ENCODE measurements at places on chromosomes 3 and 15.

DNA sequence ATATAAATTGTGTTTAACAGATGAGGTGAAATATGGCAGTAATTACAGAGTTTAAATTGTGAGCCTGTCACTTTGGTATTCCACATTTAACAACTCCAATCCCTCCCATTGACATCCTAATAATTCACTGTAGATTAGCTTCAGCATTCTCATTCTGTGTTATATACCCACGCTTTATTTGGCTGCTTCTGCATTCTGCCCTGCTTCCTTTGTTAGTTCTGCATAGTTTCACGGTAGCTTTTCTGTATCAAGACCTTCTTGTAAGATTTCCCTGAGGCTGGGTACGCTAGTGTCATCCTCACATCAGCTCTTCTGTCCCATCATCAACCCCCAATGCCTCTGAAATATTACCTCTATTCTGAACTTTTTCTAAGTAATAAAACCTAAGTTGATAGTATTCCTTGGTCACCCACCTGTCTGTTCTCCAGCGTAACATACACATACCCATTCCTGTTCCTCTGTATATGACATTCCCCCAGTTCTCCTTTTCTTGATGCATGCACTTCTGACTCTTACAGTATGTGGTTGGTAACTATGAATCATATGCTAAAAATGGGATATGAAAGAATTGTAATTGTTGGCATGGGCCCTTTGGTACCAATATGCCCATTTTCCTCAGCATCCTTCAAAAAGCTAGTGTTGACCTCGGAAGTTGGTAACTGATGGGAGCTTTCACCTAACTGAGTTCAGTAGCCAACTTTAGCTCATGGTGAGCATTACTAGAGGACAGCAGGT is 171.2 kb downstream of the KLHL25 start:
- no peak for DNase-seq

GRCh38 chr3:135158520-135158919 is 363.5 kb downstream of the EPHB1 start:
- no peak for DNase-seq

DNA sequence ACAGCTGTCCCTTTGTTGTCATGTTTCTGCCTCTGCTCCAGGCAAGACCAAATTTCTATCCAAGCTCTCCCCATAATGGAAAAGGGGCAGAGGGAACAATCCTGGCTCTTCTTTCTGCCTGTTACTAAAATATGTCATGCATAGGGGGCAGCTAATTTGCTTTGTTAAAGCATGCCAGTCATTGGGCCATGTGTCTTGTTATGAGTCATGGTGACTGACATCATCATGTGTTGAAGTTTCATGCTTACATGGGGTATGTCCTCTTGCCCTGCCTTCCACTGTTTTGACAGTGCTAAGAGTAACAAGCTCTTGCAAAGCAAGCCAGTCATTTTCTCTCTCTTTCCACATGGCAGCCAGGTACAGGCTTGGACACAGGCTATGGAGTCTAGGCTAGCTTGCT is 268.9 kb downstream of the GABRB3 start:
- DNase-seq: no peak

- no peak for DNase-seq
Observed at GRCh38 chr3:111690242-111690641, 95.1 kb upstream of the ZBED2 start.

DNA sequence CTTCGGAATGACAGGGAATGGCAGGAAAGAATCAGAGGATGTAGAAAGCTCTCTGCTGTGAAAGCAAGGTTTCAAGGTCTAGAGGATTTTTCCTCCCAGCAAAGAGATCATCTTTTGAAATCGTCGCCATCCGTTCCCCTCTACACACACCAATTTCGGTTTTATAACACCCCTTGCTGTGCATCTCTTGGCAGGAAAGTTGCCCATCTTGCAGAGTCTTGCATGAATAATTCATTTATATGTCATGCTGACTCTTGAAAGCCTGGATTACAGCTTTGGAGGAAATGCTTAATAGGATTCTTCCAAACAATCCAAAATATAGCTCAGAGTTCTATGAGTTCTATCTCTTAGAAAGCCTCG is 262.7 kb downstream of the CHL1 start:
- no peak for DNase-seq

DNA sequence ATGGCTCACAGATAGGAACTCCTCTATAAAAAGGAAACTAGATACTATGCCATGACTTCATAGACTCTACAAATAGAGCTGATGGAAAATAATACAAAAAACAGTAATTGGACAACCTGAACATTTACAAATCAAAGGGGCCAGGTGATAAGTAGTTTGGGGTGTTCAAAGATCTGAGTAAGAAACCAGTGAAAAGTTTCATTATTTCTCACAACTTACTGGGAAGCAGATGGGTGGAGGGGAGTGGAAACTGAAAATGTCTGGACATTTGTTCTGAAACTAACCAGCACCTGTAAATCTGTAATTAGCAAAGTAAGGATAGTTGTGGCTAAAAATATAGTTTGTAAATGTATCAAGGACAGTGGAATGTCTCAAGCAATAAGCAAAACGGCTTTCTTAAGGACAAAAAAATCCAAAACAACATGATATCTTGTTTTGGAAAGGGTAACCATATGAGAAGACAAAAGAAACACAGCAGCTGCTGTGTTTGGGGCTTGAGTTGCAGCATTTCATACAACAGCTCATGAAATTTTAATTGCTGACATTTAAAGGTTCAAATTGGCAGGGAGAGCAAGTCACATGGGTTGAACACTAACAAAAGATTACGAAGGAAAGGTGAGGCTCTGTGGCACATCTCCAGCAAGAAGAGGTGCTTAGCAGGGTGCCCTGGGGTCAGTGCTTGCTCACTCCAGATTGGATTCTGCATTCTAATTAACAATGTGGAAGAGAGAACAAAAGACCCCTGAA is 26.8 kb upstream of the THBS1 start:
- DNase-seq: no peak
